Gastrocnemius medialis (tissue), 4 donors: ENCODE measurements at places on chromosomes 13 and 19. TPM values are rescaled to one million over a fixed set of nuclear protein-coding genes. Genes with fewer than 3 reads are reported as not detected.

The PRR19 gene
- not detected for total RNA-seq

- no peaks in the 10 kb centered on the region for H3K4me1 ChIP-seq
- H3K27ac ChIP-seq, result no peak overlapping the region
- H3K36me3 ChIP-seq, result no peaks in the 10 kb centered on the region
- no peak overlapping the region for H3K4me3 ChIP-seq
- no peaks in the 10 kb centered on the region for H3K27me3 ChIP-seq
Measured at GRCh38 chr13:80116107-80116506, 224.8 kb downstream of the SPRY2 start.

- no peaks in the 10 kb centered on the region for H3K36me3 ChIP-seq
- no peak overlapping the region for H3K4me3 ChIP-seq
- no peak overlapping the region for H3K27ac ChIP-seq
Measured at GRCh38 chr13:44263751-44264620, 109.6 kb upstream of the SERP2 start.

GRCh38 chr13:46232281-46232680 is 20.6 kb downstream of the LRRC63 start:
- DNase-seq, result no peak
- H3K4me3 ChIP-seq, result no peak overlapping the region
- no peaks in the 10 kb centered on the region for H3K36me3 ChIP-seq
- H3K4me1 ChIP-seq, result no peaks in the 10 kb centered on the region
- no peaks in the 10 kb centered on the region for H3K27me3 ChIP-seq

DNA sequence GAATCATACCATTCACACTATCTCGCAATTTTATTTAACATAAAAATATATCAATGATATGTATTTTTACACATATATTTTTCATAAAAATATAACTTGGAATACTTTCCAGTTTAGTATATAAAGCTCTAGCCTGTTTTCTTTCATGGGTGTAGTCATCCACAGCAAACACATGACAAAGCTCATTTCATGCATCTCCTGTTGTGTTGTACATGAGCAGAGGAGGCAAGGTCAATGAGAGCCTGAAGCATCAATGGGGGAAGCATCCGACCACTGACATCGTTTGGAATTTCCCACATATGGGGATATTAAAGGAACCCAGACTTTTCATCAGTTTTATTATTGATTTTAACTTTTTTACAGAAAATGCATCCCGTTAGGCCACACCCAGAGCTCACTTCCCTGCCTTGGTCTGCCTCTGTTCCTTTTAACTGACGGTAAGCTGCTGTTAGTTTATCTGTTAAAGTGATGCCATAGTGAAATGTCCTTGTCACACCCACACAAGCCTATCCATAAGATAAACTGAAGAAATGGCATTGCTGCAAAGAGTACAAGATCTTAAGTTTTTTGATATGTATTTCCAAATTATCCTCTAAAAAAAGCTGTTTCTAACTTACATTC is 44.0 kb downstream of the MIPEP start:
- no peak overlapping the region for H3K27ac ChIP-seq
- peaks cover 5% of the 10 kb centered on the region for H3K4me1 ChIP-seq
- H3K36me3 ChIP-seq, result no peaks in the 10 kb centered on the region
- DNase-seq, result no peak
- H3K4me3 ChIP-seq, result no peak overlapping the region

DNA sequence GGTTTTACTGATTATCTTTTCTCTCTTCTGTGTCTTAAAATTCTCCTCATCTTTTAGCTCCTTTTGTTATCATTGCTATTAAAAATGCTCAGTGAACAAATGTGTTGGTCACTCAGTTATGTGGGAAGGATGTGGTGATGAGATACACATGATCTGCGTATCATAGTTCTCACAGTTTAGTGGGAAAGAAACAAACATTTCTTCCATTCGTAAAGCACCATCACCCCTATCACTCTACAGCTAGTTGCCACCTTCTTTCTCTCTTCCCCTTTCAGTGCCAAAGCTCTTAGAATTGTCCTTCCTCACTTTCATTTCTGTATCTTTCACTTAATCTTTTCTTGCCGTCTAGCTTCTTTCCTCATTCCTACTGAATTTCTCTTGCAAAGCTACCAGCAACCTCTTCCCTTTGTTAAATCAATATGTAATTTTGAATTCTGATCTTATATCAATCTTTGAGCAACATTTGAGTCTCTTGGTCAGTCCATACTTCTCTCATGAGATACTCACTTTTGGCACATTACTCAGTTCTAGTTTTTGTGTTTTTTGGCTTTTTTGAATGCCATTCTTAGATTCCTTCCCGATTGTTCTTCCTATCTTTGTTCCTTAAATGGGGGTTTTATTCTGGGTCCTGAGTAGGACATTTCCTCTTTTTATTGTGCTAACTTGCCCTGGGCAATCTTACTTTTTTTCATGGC is 122.3 kb downstream of the PCCA start:
- no peak overlapping the region for H3K27ac ChIP-seq
- no peak overlapping the region for H3K4me3 ChIP-seq
- no peaks in the 10 kb centered on the region for H3K36me3 ChIP-seq
- no peaks in the 10 kb centered on the region for H3K4me1 ChIP-seq
